Stimulated activated CD8-positive, alpha-beta memory T cell treated with anti-CD3 and anti-CD28 coated beads, Interleukin-4, amount 100 ng/mL, for 48 hours (primary cell): ENCODE measurements at places on chromosomes 3 and 15.

DNA sequence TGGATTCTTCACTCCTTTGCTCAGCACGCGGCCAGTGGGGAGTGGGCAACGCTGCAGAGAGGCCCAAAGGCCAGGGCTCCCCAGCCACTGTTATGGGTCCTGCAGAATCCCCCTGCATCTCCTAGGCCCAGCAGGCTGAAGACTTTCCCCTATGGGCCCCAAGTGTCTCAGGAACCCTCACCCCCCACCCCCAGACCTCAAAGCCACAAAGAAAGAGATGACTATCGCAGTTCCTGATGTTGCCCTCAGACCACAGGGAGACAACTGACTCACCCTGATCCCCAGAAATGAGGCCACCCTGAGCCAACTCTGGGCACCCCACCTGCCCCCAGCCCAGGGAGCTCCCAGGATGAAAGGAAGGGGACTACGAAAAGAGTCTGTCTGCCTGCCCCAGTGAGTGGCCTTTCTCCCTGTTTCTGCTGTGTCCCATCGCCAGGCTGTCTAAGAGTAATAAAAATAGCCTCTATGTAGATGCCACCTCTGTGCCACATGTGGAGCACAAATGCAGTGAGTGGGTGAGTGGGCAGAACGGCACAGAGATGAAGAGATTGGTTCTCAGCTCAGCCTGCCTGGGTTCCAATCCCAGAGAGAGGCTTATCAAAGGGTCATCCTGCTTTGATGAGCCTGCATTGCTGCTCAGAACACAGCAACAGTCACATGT, 283.0 kb downstream of the UACA start:
- peak; percentile 78 for DNase-seq

DNA sequence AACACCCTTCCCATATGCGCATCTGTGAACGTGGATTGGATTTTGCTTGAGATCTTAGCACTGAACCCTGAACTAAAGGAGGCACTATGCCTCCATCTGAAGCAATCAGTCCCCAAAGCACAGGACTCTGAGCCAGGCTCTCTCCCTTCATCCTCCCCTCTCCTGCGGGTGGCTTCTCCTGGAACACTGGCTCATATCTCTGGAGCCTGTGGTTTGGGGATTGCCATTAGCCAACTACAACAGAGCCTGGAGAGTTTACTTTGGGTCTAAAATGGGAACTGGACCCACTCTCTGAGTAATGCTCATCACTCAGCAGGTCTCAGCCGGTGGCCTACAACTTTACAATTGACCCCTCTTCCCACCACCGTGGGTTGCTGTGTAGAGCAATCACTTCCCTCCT, 190.8 kb upstream of the HES1 start:
- DNase-seq, result no peak

DNA sequence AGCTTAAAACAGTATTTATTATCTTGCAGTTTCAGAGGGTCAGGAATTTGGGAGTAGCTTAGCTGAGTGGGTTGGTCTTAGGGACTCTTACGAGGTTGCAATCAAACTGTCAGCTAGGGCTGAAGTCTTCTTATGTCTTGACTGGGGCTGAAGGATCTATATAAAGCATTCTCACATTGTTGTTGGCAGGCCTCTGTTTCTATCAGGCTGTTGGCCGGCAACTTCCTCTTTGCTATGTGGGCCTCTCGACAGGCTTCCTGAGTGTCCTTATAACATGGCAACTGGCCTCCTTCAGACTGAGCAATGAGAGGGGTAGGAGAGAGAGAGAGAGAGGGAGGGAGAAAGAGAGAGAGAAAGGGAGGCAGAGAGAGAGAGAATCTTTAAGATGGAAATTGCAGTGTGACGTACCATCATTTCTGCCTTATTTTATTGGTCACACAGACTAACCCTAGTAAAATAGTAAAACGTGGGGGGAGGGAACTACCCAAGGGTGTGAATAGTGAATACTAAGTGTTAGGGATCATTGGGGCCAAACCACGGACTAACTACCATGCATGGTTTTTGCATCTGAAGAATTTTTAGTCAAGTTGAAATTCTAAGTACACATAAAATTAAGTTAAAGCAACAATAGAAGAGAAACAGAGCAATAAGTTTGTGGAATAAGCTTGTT, 16.1 kb downstream of the FGF7 start:
- DNase-seq, result no peak

DNA sequence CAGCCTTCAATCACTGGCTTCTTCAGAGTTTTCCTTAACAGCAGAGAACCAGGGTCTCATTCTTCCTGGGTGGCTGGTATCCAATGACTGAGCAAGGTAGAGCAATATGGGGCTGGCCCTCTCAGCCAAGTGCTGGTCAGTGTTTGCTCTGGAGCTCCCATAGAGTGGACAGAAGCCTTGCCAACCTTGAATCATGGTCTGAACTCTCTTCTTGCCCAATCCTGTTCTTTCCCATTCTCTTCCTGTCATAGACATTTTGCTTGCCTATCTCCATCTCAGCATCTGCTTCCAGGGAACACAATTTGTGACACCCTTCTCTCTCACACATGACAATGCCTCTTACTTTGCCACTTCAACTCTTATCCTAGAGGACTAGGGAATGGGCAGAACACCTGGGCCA, 245.6 kb upstream of the PEX5L start:
- no peak for DNase-seq

- DNase-seq, result no peak
These were observed 284.9 kb downstream of the TLE3 start for GRCh38 chr15:69812861-69813261.

DNA sequence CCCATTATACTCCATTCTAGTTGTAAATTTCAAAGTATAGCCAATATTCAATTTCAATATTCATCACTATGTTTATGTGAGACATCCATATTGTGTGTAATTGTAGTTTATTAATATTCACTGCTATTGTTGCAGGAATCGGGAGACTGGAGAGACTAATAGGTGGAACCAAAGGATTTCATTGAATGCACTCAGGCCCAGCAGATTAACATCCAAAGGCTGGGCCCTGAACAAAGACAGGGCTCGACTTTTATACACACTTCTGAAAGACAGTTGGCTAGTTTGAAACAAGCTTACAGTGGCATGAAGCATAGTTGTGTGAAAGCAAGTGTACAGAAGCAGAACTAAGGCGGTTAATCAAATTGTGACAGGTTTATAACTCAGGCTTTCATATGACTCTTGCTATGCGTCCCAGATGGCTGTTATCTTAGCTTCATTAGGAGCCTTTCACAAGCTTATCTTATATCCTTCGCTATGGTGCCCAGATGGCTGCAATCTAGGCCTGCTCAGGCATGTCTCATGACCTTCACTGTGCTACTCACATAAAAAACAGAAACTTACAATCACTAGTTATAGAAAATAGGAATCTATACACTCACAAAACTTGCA, 1038.8 kb upstream of the EPHA6 start:
- DNase-seq, result no peak

DNA sequence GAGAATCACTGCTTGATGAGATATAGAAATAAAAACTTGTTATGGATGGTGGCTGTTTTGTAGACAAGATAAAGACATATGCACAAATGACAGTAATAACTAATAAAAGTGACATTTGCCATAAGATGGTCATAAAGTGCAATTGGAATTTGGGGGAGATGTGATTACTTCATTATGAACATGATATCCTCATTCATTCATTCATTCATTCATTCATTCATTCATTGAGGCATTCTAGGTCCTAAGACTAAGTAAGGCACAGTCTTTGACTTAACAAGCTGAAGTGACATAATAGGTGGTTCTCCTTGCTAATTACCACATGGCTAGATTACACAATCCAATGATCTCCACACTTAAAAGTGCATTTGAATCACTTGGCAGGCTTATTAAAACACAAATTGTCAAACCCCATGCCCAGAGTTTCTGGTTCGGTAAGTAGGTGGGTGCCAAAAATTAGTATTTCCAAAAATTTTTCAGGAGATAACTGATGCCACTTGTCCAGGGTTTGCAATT, 18.9 kb downstream of the RAP2B start:
- DNase-seq, result no peak

GRCh38 chr15:67785431-67785830, 39.9 kb upstream of the SKOR1 start:
- DNase-seq, result no peak
